HT-29 (cell line): ENCODE measurements at places on chromosomes 2 and 18. TPM values are rescaled to one million over a fixed set of nuclear protein-coding genes. Genes with fewer than 3 reads are reported as not detected.

DNA sequence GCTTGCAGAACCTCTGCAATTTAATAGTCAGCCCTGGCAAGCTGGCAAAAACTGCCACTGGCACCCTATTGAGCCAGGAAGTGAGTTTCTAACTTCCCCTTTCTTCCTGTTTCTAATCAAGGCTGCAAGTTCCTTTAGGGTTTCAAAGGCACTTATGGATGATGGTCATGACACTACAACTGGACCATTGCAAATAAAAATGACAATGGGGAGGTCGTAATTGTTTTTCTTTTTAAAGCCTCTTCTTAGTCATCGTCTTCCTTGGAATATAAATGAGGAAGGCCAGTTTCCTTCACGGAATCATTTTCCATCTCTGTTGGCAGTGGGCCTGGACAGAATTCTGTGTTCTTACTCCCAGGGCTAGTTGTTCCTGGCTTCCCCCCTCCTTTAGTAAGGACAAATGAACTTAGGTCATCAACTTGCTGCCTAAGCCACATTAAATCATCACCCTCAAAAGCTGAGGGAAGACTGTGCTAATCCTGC lies 35.8 kb downstream of the SH3RF3 start:
- no peak for DNase-seq

UGT1A3 gene
- 1.2 and 1.6 TPM in 2 replicates for total RNA-seq

GRCh38 chr2:182404975-182405561 lies 21.8 kb downstream of the PDE1A start:
- DNase-seq: no peak

HOXD13 gene
- 1.4 and 1.5 TPM in 2 replicates for total RNA-seq
